ENCODE measurements at places on chromosomes 2 and 18.

DNA sequence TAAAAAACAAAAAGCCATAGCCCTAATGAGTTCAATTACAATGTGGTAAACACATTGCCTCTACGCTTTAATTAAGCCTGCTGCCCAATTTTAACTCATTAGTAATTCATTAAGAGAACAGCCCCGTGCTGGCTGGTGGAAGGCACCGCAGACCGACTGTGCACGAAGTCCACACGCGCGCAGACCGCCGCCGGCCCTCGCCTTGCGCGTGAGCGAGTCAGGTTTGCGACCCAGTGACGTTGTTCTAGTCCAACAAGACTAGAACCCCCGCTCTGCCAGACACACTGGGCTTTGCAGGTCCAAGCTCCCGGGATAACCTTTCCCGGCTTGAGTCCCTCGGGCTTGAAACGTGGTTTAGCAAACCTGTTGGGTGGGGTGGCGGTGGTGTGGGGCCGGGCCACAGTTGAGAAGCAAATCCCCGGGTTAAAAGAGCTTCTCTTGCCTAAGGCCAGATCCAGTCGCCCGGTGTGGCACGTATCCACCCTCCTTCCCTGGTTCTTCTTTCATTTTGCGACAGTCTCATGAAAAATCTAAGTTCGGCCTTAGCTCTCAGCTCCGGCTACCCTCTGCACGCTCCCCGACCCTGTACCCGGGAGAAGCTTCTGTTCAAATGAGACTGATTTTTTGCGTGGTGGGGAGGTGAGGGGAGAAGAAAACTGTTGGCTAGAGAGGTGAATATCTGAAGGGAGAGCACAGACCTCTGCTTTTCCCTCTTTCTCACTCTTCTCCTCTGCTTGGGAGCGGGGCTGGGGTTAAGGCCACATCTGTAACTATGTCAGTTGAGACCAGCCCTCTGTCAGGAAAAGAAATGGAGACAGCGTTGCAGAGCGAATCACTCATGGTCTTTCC lies 11.1 kb upstream of the SKOR2 start:
- no peak for DNase-seq

- DNase-seq, result no peak
Measured at GRCh38 chr2:234348081-234348480, 148.8 kb downstream of the ARL4C start.

DNA sequence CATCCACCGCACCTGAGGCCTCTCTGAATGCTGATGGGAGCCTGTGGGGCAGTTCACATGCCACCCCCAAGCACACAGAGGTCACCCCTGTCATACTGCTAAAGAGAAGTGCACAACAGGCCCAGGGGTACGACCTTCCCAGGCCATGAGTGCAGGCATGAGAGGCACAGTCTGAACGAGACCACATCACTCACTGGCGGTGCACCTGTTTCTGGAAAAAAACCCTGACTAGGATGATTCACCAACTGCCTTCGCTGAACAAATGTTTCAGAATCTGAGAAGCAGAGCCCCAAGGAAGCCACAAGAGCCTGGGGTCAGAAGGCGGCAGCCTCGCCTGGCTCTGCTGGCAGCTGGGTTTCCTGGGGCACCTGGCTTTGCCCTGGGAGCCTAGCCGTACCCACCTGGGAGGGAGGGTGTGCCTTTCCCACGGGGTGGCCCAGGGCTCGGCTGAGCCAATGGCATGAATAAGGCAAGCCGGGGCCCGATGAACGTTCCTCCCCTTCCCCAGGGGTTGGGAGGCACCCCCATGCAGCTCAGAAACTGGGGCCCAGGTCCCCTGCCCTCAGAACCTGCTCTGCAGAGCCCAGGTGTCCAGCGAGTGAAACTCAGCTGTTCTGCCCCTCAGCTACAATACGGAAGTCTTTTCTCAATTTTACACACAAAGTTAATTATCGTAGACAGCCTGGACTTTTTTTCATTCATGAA lies 73.8 kb downstream of the HDAC4 start:
- DNase-seq, result peak; percentile 65

DNA sequence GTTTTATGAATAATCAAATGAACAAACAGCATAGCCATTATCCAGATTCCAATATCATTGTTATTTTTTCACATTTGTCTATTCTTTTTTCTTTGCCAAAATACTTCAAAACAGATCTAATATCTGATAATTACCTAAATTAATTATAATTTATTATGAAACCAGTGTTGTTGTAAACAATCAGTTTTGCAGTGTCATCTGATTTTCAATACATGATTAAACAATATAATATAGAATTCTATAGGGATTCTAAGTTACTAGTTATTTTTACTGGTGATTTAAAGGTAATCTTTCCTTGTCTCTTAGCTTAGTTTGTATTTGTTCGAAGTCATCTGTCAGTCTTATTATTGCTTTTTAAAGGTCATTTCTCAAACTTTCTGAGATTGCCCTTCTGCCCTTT lies 101.0 kb downstream of the BIRC6 start:
- DNase-seq, result no peak

DNA sequence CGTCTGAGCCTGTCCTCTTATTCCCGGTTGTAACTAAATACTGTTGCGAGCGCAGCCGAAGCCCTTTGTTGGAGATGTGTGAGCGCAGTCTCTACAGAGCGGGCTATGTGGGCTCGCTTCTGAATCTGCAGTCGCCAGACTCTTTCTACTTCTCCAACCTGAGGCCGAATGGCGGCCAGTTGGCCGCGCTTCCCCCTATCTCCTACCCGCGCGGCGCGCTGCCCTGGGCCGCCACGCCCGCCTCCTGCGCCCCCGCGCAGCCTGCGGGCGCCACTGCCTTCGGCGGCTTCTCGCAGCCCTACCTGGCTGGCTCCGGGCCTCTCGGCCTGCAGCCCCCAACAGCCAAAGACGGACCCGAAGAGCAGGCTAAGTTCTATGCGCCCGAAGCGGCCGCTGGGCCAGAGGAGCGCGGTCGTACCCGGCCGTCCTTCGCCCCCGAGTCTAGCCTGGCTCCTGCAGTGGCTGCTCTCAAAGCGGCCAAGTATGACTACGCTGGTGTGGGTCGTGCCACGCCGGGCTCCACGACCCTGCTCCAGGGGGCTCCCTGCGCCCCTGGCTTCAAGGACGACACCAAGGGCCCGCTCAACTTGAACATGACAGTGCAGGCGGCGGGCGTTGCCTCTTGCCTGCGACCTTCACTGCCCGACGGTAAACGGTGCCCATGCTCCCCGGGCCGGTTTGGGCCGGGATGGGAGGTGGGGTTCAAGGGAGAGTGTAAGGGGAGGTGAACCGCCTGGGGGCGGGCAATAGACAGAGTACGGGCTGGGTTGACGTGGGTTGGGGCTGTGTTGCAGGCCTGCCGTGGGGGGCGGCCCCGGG lies at the start of gene HOXD12:
Gene HOXD12 (plus strand): TSS at position 68 of the 819 bp plus-strand sequence. CDS start 7 bp downstream, at position 75.
- no peak for DNase-seq

GRCh38 chr2:52974127-52974526 lies 793.5 kb upstream of the CHAC2 start:
- no peak for DNase-seq

- DNase-seq, result no peak
Measured at GRCh38 chr2:75303227-75303626, 103.9 kb upstream of the TACR1 start.

DNA sequence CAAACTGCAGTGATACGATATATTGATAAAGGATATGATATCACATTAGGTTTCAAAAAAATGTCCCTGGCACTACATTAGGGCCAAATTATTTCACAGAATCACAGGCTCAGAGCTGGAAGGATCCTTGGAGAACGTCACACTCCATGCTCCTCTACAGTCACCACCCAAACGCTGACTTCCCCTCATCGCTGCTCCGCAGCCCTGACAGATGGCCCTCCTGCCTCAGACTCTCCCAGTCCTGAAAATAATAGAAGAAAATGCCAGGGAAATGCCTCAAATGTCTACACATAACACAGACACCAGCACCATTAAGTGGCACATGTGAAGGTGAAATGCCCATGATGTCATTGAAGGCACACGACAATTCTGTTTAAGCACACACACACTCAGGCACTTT lies 72.0 kb downstream of the ZNF521 start:
- peak; percentile 46 for DNase-seq

Measured in NCI-H524 (cell line).